ENCODE measurements at places on chromosomes 1 and 21.

GRCh38 chr1:154155251-154155650, 378 bp upstream of the NUP210L start:
- DNase-seq: no peak

DNA sequence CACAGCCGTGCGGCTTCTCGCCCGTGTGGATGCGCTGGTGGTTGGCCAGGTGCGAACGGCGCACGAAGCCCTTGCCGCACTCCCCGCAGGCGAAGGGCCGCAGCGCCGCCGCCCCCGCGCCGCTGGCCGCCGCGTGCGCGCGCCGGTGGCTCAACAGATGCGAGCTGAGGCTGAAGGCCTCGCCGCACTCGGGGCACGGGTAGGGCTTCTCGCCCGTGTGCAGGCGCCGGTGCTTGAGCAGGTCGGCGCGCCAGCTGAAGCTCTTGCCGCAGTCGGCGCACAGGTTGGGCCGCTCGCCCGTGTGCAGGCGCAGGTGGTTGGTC, 24.9 kb downstream of the ZNF697 start:
- no peak for DNase-seq

- no peak for DNase-seq
Observed at GRCh38 chr1:224647449-224647848, 31.3 kb downstream of the CNIH3 start.

DNA sequence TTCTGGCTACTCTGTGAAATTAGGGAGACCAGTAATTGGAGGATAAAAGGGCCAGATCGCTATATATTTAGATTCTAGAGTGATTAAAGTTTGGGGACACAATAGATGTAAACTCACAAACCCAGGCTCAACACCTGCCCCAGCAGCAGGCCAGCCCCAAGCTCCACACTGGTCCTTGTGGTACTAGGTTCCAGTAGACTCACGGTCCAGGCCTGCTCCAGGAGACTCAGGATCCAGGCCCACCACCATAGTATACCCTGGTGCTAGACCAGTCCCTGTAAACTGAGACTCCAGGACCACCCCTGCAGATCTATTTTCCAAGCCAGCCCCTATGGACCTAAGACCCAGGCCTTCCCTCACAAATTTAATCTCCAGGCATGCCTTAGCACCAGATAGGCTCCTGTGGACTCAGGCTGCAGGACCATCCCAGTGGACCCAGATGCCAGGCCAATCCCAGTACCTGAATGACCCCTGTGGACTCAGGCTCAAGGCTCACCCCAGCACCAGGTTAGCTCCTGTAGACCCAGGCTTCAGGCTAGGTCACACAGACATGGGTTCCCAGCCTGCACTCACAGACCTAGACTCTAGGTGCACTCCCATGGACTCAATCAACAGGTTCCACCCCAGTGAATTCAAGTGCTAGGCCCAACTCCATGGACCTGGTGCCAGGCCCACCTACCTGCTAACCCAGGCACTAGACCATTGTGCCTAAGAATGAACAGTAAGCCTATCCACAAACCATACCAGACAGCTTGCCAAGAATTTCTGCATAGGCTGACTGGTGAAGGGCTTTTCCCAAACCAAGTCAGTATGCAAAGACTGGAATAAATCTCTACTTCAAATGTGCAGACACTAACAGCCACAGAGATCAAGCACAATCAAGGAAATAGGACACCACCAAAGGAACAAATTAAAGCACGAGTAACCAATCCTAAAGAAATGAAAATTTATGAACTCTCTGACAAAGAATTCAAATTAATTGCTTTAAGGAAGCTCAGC, 13.8 kb upstream of the DENND1B start:
- no peak for DNase-seq

DNA sequence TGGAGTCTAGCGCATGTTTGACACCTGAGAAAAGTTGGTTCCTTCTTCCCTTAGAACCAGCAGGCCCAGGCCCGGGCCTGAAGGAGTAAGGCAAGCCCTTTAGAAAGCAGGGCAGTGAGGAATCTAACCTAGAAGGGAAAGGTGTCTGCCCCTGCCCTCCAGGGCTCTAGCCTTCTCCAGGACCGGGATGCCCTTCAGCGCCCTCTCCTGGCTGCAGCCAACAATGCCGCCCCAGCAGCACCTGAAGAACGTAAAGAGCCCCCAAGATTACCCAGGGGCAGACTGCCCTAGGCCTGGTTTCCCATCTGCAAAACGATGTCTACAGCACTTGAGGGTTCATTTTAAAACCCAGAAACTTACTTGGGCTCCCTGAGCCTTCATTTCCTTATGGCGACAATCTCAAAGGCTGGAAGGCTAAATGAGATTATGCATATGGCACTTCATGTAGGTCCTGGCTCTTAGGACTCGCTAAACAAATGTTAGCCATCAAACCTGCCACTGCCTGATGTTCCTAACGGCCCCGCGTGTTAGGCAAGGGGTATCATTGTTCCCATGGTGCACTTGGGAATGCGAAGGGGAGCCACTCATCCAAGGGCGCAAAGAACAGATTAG, 106.7 kb upstream of the KLHDC7A start:
- no peak for DNase-seq

GRCh38 chr1:172431204-172431603, 10.7 kb downstream of the C1orf105 start:
- DNase-seq: no peak

DNA sequence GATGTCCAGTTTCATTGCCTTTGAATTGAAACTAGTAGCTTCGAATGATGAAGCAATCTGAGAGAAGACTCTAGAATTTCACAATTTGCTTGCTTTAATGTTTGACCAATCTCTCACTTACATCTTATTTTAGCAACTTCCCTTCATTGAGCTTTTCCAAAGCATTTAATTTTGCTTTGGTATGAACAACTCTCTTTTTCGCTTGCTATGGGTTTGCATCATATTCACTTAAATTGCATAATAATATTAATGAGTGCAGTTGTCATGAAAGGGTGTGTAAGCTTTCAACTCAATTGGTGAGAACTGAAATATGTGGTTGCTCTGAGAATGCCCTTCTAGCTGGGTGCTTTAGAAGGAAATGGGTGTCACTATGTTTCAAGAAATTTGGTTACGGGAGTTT, 309.2 kb downstream of the HLX start:
- no peak for DNase-seq

DNA sequence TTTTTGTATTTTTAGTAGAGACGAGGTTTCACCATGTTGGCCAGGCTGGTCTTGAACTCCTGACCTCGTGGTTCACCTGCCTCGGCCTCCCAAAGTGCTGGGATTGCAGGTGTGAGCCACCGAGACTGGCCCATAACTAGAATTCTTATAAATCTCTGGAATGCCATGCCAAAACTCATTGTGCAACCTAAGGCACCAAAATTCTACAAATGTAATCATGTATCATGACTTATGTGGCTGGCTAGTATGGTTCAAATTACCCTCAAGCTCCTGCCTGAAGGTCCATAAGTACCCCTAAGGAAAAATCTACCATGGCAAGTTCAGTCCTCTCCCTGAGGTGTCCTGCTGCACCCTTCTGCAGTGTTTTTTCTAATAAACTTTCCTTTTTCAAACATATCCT, 63.8 kb upstream of the CSF1 start:
- DNase-seq: no peak

- no peak for DNase-seq
Observed at GRCh38 chr1:244800821-244801220, 34.6 kb upstream of the COX20 start.

- DNase-seq: no peak
Observed at GRCh38 chr1:59135761-59136255, 161.1 kb upstream of the FGGY start.

DNA sequence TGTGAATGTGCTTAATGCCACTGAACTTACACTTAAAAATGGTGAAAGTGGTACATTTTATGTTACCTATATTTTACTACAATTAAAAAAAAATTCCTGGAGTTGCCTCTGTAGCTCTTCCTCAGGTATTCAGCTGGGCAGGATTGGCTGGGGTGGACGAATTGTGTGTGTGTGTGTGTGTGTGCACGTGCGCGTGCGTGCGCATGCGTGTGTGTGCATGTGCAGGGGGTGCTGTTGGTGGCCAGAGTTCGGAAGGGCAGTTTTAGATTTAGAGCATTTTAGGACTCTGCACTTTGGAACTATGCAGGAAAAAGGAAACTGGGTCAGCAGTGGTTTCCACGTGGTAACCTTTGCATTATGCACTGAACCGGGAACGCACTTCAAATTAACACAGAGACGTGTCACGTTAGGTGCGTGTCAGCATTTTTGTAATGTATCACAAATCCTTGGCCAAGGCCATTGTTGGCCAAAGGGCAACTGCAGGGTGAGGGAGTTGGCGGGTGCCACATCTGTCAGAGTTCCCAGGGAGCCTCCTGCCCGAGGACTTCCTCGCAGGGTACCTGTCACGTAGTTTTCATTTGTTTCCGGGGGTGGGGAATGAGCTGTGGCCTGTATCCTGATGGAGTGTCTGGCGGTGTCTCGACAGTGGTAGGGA, 312.8 kb downstream of the CAMTA1 start:
- DNase-seq: no peak

DNA sequence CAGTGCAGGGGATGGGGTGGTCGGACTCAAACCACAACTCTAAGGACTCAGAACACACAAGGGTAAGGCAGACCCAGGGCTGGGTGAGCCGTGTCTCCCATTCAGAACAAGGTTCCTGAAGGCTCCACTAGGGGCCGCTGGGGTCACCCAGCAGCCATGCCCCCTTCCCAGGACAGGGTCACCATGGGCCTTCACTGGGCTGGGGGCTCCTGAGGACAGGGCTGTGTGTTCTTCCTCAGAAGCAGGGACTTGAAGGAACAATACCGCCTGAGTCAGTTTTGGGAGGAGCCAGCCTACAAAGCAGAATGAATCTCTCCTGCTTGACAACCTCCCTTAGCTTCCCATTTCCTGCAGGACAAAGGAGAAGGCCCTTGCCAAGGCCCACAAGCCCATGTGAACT, 15.4 kb downstream of the RIMS3 start:
- DNase-seq: no peak

GRCh38 chr1:232589812-232590743, 39.9 kb downstream of the SIPA1L2 start:
- DNase-seq: no peak

DNA sequence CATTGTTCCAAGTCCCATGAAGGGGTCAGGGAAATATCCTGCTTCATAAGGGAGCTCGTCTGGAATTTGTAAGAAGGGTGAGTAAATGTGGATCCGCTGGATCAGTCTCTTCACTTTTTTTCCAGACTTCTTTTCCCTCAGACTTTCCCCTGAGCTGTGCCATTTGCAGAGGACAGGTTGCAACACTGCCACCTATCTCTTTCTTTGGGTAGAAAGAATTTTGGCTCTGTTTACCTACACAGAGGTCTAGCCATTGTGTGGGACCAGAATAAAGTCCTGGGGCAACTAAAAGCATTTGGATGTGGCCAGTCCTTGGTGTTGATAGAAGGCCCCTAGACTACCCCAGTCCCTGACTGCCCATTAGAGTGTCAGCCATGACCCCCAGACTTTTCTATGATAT, 1146.7 kb upstream of the PRMT6 start:
- DNase-seq: no peak

DNA sequence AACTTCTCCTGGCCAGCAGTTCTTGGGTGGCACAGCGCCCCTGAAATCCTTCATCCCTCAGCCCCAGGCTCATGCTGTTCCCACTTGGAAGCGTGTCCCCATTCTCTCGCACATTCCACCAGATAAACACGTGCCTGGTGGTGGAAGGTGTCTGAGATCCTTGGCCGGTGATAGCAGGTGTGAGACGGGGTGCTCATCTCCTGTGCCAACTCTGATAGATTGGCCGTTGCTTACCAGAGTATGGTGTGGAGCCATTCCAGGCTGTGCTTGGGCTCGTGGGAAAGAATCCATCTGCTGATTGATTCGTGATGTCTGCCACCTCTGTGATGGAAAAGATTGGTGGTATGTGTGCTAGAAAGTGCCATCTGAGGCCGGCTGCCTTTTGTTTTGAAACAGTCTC, 22.2 kb downstream of the ACTL8 start:
- no peak for DNase-seq

GRCh38 chr1:42165511-42166210, 1.1 kb upstream of the GUCA2A start:
- DNase-seq: no peak

- DNase-seq: no peak
Observed at GRCh38 chr1:80891871-80892270, 908.9 kb upstream of the ADGRL2 start.

DNA sequence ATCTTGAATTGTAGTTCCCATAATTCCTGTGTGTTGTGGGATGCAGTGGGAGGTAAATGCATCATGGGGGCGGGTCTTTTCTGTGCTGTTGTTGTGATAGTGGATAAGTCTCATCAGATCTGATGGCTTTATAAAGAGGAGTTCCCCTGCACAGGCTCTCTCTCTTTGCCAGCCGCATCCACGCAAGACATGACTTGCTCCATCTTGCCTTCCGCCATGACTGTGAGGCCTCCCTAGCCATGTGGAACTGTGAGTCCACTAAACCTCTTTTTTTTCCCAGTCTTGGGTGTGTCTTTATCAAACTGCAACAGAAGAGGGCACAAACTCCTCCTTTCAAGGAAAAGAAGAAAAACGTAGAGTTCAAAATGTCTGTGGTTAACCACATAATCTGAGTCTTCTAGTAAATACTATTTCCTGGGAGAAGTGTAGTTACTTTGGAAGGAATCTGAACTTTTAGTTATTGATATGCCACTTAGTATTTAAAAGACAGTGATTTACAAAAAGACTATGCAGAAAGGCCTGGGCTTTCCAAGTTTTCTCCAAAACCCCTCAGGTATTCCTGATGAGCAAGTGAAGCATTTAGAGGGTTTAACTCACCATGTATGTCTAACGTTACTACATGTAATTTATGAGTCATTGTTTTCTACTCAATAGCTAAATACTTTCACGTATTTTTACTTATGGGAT, 10.0 kb downstream of the ADAMTS1 start:
- no peak for DNase-seq

GRCh38 chr1:154736841-154737240, 128.9 kb upstream of the ADAR start:
- no peak for DNase-seq

GRCh38 chr1:5921671-5922070, 70.6 kb downstream of the NPHP4 start:
- DNase-seq: no peak

GRCh38 chr21:37821786-37822450, 94.3 kb downstream of the KCNJ6 start:
- no peak for DNase-seq

- no peak for DNase-seq
Observed at GRCh38 chr1:4033129-4033676, 133.1 kb upstream of the C1orf174 start.

DNA sequence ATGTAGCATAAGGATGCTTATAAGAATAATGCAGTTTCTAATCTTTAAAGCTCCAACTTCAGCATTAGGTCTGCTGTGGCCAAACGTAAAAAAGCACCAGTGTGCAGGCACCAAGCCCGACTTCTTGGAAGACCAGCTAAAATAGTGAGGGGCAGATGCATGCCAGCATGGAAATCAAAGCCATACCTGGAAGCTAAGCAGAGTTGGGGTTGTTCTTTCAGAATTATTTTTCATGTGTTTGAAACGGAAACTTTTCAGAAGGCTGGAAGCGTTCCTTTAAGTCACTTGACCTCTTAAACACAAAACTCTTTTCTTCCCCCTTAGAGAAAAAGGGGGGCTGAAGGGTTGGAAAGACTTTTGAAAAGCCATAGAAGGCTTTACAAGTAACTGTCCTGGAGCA, 329.2 kb upstream of the C1orf87 start:
- DNase-seq: no peak

Measured in NCI-H1930 (cell line).